ENCODE measurements at places on chromosomes 6 and 20.

GRCh38 chr6:20013066-20013861 is 176.1 kb downstream of the ID4 start:
- no peak for DNase-seq

- DNase-seq = no peak
These were observed 770.3 kb upstream of the SLC35B3 start for GRCh38 chr6:9205645-9206044.

DNA sequence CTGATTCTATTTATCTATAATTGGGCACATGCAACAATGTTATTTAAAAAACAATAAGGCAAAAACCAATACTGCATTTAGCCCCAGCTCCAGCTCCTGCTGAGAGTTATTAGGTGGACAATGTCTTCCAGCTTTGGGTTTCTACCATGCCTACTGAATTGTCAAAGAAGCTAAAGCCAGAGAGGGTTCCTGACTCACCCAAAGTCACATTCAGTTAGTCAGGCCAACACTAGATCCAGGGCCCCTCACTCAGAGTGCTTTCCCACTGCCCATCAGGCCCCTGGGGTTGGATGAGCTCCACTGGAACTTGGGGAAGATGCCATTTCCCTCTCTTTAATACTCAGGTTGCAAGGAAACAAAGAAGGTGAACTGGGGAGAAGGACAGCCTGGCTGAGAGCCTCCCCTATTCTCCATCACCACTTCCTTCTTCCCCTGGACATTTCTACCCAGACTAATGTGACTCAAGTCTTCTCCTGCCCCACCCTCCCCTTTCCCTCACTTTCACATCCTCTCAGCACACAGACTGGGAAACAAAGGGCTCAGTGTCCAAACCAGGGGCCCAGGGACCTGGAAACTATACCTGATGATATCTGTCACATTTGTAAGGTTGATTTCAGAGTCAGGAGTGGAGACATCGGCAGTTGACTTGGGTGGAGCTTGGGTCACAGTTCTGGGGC is 6.0 kb downstream of the TREM1 start:
- no peak for DNase-seq

GRCh38 chr6:128822271-128822670 is 60.7 kb upstream of the LAMA2 start:
- DNase-seq = no peak

- DNase-seq = no peak
These were observed 216.4 kb downstream of the C6orf118 start for GRCh38 chr6:165092881-165093595.

GRCh38 chr20:33679758-33680485 is 5.7 kb upstream of the NECAB3 start:
- DNase-seq = no peak

DNA sequence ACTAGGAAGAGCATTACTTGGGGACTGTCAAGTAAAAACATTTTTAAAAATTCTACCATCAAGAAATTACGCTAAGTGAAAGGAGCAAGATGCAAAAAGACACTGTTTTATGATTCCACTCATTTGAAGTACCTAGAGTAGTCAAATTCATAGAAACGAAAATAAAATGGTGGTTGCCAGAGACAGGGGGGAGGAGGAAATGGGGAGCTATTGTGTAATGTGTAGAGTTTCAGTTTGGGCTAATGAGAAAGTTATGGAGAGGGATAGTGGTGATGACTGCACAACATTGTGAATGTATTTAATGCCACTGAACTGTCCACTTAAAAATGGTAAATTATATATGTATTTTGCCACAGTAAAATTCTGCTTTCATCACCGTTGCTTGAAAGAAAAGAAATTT is 83.8 kb downstream of the UST start:
- no peak for DNase-seq

DNA sequence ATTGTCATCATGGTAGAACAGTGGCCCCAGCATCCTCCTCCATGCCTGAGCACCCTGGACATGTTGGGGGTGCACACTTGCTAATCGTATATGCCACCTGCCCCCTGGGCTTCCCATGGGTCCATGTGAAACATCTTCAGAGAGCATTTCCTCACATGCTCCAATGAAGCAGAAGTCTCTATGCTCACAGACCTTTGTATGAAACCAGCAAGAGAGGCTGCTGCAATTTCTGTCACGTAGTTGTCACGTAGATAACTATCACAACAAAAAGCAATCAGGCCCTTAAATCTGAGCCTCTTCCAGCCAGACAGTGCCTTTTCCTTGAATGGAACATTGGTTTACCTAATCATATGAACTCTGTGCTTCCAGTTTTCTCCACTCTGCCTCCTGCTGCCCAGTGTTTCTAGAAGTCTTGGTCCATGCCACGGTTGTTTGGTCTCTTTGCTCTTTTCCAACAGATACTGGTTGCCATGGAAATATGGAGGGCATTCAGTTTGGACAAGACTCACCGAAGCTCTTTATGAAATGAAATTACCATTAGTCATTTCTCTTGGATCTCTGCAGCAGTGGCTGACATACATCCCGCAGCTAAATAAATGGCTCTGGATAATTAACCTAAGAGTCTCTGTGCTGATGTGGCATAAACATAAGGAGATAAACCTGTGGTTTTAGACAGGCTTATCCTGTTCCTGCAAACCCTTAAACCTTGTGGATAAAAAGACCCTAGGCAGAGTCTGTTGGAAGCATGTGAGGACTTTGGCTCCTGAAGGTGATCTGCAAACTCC is 172.8 kb upstream of the SYNDIG1 start:
- no peak for DNase-seq

GRCh38 chr20:32672982-32673851 is 524 bp downstream of the C20orf203 start:
- no peak for DNase-seq
